ENCODE measurements at places on chromosomes 13 and 19.

GRCh38 chr13:79910875-79911540, 429.9 kb downstream of the SPRY2 start:
- DNase-seq, result no peak

- DNase-seq, result no peak
These were observed 7.6 kb upstream of the CABP5 start for GRCh38 chr19:48051335-48052033.

- DNase-seq, result no peak
These were observed 3.8 kb downstream of the F7 start for GRCh38 chr13:113109151-113110047.

- DNase-seq, result peak; percentile 36
These were observed 2.0 kb downstream of the ZBTB7A start for GRCh38 chr19:4064496-4065260.

DNA sequence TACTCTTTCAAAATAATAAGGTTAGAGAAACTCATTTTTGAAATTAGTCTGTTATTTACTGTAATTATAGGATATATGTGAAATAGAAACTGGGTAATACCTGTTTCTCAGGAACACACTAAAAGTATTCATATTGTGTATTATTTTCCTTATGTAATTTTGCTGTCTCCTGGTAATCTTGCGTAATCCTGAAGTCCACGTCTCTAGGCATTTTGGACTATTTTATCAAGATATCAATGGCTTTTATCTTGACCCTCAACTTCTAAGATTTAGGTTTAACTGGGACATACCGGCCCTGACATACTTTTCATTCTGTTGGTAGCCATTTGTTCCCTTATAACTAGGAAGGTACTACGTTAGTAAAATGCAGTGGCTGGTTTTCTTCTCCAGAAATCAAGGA, 80.3 kb downstream of the PAN3 start:
- DNase-seq, result no peak

DNA sequence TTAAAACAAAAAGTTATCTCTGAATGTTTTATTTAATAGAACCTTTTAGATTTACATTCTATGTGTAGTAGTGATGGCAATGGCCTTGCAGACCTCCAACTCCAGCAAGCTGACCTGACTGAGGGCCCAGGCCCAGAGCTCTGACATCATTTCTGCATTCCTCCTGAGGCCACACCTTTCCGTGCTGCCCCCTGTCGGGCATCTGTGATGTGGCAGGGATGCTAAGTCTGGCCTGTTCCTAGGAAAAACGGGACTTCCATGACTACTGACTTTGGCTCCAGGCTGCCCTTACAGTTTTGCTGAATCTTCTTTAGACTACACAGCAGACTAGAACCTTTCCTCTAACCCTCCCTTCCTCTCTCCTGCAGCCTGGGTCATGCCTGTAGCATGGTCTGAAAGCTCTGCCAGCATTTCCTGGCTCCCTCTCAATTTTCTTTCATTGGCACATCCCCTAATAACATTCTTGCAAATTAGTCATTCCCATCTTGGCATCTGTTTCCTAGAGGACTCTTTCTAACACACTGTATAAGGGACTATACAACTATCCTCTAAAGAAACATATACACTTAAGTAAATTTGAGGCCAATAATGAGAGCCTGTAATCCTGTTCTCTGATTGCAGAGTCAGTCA, 249.1 kb downstream of the GPC5 start:
- peak; percentile 10 for DNase-seq

- no peak for DNase-seq
These were observed 19.1 kb downstream of the PGLS start for GRCh38 chr19:17530586-17530985.

- no peak for DNase-seq
These were observed 491.2 kb downstream of the GPC5 start for GRCh38 chr13:91889641-91890040.

DNA sequence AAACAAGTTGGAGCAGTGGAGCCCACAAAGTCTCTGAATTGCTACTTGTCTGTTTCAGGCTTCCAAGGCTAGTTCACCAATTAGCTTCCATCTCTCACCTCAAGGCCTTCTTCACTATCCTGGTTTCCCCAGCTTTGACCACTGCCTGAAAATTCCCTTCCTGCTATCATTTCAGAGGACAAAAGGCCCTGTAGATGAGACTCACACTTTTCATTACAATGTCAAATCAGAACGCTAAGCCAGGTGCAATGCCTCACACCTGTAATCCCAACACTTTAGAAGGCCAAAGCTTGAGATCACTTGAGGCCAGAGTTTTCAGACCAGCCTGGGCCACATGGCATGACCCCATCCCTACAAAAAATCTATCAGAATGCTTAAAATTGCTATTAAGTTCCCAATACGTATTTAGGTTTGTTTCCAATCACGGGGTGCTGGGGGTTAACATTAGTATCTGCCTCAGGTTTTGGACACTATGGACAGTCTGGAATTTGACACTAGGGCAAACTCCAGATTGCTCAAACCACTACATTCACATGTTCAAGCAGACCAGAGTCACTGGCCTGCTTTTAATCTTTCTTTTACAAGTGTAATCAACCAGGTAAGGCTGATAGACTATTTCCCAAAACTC, 5.5 kb downstream of the TPT1 start:
- DNase-seq, result no peak

DNA sequence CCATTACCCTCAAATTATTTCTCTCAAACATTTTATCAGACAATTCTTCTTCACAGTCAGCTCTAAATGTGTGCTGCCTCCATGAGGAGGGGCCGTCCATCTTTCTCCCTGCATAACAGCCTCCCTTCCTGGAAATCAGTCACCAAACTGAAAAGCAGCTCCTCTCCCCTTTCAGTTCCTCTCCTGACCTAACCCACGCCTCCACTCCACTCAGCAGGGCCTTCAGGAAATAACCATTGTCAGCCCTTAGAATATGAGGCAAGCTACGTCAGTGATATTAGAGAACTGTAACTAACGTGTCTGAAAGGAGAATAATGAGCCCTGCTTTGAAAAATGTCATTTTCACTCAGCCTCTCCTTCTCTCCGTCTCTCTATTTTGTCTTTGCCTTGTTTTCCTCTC, 116.2 kb downstream of the OLFM4 start:
- no peak for DNase-seq

GRCh38 chr13:26539738-26540292, 17.7 kb upstream of the WASF3 start:
- no peak for DNase-seq

DNA sequence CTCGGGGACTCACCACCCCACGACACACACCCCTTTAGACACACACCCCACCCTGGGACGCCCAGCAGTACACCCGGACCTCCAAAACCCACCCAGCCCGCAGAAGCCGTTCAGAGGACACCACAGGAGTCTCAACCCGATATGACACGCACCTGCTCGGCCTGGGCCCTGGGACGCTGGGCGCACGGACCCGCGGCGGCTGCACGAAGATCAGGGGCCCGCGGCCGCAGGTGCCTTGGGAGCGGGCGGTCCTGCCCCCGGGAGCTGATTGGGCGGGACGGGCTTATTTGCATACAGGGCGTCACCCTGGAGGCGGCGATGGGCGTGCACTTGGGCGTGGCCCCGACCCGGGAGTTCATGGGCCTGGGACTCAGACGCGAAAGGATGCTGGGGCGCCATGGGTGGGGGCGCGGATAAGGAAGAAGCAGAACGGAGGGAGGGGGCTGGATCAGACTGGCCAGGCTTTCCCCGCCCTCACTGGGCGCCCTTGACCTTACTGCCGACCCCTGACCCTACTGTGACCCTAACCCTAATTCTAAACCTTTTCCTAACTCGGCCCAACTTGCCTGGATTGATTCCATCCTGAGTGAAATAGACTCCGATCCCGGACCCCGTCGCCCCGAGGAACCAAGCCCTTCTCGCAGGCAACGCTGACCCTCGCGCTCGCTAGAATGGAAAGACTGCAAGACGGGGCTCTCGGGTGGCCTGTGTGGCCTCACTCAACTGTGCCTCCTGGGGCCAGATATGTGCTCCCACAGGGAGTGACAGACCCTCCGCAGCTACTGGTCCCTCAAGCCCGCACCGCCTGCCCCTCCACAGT, at the start of gene MEF2B:
Gene MEF2B, minus strand, starts transcription at position 211 of the 820 bp plus-strand sequence. CDS start 19,528 bp downstream, outside the sequence.
- peak; percentile 96 for DNase-seq

- DNase-seq, result no peak
These were observed 197.7 kb downstream of the COL4A1 start for GRCh38 chr13:110109140-110109783.

DNA sequence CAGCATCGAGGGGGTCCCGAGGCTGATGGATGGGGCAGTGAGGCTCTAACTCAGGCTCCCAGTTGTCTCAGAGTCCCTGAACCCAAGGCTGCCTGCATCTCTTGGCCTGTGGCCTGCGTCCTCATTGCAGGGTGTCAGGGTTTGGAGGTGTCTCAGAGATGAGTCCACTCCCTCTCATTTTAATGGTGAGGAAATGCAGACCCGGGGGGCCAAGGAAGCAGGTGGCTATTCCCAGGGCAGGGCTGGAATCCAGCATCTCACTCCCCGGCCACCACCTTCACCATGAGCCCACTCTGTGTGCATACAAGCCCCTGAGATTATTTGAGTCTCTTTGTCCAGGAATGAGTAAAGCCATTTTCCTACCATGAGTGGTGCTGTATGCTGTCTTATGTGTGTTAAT, 21.4 kb downstream of the TEX29 start:
- DNase-seq, result no peak

DNA sequence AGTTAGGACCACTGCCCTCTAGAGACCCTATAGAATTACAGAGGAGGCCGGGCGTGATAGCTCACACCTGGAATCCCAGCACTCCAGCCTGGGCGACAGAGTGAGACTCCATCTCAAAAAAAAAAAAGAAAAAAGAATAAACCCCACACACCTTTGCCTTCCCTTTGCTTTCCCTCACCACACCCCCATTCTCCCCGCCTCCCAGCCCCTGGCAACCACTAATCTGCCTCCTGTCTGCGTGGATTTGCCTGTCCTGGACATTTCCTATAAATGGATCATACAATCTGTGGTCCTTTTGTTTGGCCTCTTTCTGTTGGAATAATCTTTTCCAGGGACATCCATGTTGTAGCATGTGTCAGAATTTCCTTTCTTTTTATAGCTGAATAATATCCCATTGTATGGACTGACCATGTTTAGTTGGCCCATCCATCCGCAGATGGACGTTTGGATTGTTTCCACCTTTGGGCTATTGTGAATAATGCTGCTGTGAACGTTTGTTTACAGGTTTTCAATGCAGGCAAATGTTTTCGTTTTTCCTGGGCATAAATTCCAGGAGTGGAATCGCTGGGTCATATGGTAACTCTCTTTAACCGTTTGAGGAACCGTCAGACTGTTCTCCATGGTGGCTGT, 15.3 kb downstream of the NACC1 start:
- no peak for DNase-seq

DNA sequence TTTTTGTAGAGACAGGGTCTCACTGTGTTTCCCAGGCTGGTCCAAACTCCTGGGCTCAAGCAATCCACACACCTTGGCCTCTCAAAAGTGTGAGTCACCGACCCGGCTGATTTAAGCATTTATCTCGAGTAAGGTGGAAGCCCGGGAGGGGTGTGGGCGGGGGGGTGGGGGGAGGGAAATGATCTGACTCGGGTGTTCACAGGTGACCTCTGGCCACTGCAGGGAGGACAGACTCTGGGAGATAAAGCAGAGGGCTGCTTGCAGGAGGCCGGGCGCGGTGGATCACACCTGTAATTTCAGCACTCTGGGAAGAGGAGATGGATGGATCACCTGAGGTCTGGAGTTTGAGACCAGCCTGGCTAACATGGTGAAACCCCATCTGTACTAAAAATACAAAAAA, 7.9 kb downstream of the DENND1C start:
- no peak for DNase-seq

DNA sequence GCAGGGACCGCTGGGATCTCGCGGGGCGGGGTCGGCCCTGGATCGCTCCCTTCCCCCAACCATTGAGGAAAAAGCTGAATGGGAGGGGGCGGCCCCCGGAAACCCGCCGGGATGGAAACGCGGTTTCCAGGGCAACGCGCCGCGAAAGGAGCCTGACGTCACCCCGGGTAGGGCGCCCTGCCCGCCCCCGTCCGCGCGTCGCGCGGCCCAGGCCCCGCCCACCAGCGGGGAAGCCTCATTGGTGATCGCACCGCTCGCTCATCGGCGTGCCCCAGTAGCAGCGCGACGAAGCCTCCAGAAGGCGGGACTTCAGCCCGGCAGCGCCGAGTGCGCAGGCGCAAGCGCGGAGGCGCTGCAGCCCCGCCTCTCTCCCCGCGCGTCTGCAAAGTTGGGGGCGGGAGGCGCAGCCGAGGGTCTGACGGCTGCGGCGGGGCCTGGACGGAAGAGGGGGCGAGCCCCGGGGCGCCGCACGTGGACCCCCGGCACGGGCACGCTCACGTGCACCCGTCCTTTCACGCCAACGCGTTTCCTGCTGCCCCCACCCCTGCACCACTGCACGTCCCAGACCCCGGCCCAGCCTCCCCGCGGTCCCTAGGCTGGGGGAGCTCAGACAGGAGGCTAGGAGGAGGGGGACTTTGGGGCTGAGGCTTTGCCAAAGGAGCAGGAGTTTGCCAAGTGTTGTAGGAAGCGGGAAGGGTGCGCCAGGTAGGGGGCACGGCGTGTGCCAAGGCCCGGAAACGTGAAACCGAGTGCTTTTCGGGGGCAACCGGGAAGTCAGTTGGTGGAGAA, 8.2 kb upstream of the CIRBP start:
- DNase-seq, result peak; percentile 96

GRCh38 chr13:43389573-43389972, 366.2 kb downstream of the DNAJC15 start:
- no peak for DNase-seq

GRCh38 chr13:105573136-105573535, 962.3 kb downstream of the EFNB2 start:
- DNase-seq, result no peak

DNA sequence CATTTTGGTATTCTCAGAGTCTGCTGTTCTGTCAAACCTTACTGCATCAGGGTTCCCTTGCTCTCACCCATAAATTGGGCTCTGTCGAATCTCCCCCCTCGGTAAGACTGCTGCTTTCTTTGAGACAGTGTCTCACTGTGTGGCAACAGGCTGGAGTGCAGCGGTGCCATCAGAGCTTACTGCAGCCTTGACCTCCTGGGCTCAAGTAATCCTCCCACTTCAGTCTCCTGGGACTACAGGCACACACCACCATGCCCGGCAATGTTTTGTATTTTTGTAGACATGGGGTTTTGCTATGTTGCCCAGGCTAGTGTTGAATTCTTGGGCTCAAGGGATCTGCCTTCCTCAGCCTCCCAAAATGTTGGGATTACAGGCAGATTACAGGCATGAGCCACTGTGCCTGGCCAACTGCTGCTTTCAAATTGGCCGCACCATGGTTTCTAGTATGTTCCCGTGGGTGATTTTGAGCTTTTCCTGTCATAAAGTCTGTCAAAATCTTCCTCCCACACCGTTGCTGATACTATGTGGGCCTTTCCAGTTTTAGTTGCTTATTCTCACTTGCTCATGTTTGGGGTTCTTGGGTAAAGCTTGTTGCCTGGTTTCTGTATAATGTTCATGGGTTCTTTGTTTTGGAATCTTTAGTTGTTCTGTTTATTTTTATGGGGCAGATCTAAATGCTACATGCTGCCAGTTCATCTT, 10.6 kb downstream of the RFC3 start:
- DNase-seq, result no peak

- DNase-seq, result no peak
These were observed 1.4 kb downstream of the PLIN4 start for GRCh38 chr19:4516939-4517300.
